IMR-90 (cell line): ENCODE measurements at places on chromosomes 4 and X.

- peaks cover 6% of the 10 kb centered on the region for H3K27me3 ChIP-seq
- H3K36me3 ChIP-seq, result no peaks in the 10 kb centered on the region
- no peak overlapping the region for H3K4me3 ChIP-seq
- no peak overlapping the region for H3K27ac ChIP-seq
These were observed 16.1 kb upstream of the KLHL2 start for GRCh38 chr4:165191348-165191656.

- DNase-seq, result no peak
- no peaks in the 10 kb centered on the region; the same call in 1 of the 2 replicates for H3K27me3 ChIP-seq
- no peak overlapping the region for H3K27ac ChIP-seq
- no peaks in the 10 kb centered on the region for H3K4me1 ChIP-seq
These were observed 181.9 kb downstream of the SPRY1 start for GRCh38 chr4:123578276-123579029.

GRCh38 chr4:84887824-84888223 lies 78.7 kb downstream of the WDFY3 start:
- no peaks in the 10 kb centered on the region for H3K36me3 ChIP-seq
- no peaks in the 10 kb centered on the region for H3K27me3 ChIP-seq
- H3K4me3 ChIP-seq, result no peak overlapping the region
- H3K4me1 ChIP-seq, result no peaks in the 10 kb centered on the region

DNA sequence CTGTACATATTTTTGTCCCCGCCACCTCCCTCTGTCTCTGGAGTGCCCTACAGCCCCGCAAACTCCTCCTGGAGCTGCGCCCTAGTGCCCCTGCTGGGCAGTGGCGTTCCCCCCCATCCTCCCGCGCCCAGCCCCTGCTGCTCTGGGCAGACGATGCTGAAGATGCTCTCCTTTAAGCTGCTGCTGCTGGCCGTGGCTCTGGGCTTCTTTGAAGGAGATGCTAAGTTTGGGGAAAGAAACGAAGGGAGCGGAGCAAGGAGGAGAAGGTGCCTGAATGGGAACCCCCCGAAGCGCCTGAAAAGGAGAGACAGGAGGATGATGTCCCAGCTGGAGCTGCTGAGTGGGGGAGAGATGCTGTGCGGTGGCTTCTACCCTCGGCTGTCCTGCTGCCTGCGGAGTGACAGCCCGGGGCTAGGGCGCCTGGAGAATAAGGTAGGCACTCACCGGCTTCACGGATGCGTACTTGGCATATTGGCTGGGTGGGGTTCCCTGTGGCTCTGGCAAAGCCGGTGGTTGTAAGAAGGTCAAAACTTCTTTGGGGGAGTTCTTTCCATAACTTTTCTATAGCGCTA lies 653 bp downstream of the HHIP start:
- H3K36me3 ChIP-seq, result no peaks in the 10 kb centered on the region
- H3K27me3 ChIP-seq, result no peaks in the 10 kb centered on the region
- no peak for DNase-seq
- H3K4me3 ChIP-seq, result peak overlapping the region; percentile 88
- H3K4me1 ChIP-seq, result peaks cover 7% of the 10 kb centered on the region

DNA sequence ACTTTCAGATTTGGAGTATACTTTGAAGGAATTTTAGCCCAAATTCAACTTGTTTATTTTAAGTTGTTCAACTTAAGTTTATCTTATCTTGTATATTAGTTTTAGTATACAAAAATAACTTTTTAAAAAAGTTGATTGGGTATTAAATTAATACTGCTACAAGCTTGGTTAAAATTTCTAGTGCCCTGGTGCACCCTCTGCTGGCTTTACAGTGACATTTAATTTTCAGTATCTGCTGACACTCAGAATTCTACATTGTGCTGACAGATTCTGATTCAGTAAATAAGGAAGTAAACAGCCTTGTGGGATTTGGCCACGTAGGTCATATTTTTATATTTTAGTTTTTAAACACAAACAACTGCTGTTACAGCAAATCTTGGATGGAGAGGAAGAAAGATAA lies 2.9 kb downstream of the EDA start:
- H3K27me3 ChIP-seq, result peaks cover 17% of the 10 kb centered on the region
- H3K4me1 ChIP-seq, result no peaks in the 10 kb centered on the region
- no peaks in the 10 kb centered on the region for H3K36me3 ChIP-seq
- no peak overlapping the region for H3K27ac ChIP-seq
- no peak overlapping the region for H3K4me3 ChIP-seq
- DNase-seq, result peak; percentile 2

GRCh38 chr4:174873931-174874330 lies 44.2 kb upstream of the ADAM29 start:
- H3K27ac ChIP-seq, result no peak overlapping the region
- no peaks in the 10 kb centered on the region for H3K4me1 ChIP-seq
- no peaks in the 10 kb centered on the region for H3K27me3 ChIP-seq
- H3K36me3 ChIP-seq, result no peaks in the 10 kb centered on the region
- no peak overlapping the region for H3K4me3 ChIP-seq
- DNase-seq, result no peak

DNA sequence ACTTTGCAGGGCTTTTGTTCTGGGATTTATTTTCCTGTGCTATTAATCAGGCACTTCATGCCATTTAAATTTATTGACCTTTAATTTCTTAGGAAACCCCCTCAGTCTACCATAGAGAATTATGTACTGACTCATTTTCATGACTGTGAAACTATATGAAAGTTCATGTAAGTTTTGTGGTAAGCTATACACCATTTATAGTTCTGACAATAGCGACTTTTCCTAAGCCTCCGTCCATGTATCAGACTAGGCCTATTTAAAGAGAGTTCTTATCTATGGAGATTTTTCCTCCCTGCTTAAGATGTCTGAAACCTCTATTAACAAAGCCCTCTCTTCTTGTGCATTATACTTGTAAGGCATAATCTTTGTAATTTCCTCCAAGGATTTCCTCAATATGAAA lies 111.6 kb downstream of the AFF2 start:
- no peak overlapping the region for H3K4me3 ChIP-seq
- no peak for DNase-seq
- H3K27me3 ChIP-seq, result no peaks in the 10 kb centered on the region
- H3K27ac ChIP-seq, result no peak overlapping the region

DNA sequence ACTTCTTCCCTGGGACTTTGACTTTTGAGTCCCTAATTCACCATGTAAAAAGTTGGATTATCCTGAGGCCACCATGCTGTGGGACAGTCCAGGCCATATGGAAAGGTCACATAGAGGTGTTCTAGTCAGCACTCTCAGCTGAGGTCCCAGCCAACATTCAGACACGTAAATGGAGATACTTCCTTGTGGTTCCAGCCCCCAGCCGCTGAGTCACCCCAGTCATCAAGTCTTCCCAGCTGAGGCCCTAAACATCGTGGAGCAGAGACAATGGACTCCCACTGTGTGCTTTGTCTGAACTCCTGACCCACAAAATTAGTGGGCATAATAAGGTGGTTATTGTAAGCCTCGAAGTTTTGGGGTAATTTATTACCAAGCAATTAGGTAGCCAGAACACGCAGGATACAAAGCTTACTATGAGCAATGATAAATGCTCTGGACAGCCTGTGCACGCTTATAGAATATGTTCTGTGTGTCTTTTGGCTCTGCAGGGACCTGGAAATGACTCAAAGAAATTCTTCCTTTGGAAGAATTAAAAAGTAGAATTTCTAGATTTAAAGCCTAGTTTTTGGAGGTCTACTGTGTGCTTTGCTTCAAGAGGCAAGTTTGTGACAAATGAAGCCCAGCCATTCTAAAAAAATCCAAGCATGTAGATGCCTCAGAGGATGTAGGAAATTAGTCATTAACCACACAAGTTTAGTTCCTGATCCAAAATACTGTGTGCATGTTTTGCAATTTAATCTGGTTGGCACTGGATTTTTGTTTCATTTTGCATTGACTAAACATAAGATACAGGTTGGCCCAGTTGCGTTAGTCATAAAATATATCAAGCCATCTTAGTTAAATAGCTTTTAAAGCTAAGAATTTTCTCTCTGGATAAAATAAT lies 33.2 kb upstream of the SLC9A7 start:
- peak; percentile 92 for DNase-seq
- H3K4me3 ChIP-seq, result no peak overlapping the region
- peaks cover 8% of the 10 kb centered on the region for H3K4me1 ChIP-seq
- no peaks in the 10 kb centered on the region for H3K27me3 ChIP-seq
- H3K36me3 ChIP-seq, result no peaks in the 10 kb centered on the region
- H3K27ac ChIP-seq, result peak overlapping the region; percentile 76
